Mesothelial cell of epicardium (in vitro differentiated cells): ENCODE measurements at places on chromosomes 12 and 14. TPM values are rescaled to one million over a fixed set of nuclear protein-coding genes. Genes with fewer than 3 reads are reported as not detected.
A peak's percentile ranks its signal among the peaks of the same experiment; 100 is the strongest.

NR4A1 gene
- 138 to 141 TPM (median 141 TPM) in 3 replicates for total RNA-seq

TXNDC16 gene
- total RNA-seq: 11.5 to 12.7 TPM (median 12.6 TPM) in 3 replicates

PRB2 gene
- not detected in 3 replicates for total RNA-seq

AMIGO2 gene
- total RNA-seq: 7.5 to 8.5 TPM (median 7.9 TPM) in 3 replicates

TAS2R14 gene
- total RNA-seq: 4.5 to 6.7 TPM (median 5.4 TPM) in 3 replicates

CFAP54 gene
- 0.54 to 0.84 TPM (median 0.80 TPM) in 3 replicates for total RNA-seq

SDSL gene
- total RNA-seq: 9.5 to 12.9 TPM (median 11.6 TPM) in 3 replicates

PNP gene
- 10.3 to 11.3 TPM (median 10.4 TPM) in 3 replicates for total RNA-seq

SMCO2 gene
- not detected in 3 replicates for total RNA-seq

- H3K27ac ChIP-seq: no peak overlapping the region
- no peaks in the 10 kb centered on the region for H3K27me3 ChIP-seq
- no peaks in the 10 kb centered on the region for H3K4me1 ChIP-seq
- no peak for DNase-seq
Measured at GRCh38 chr12:119679081-119679480, 11.1 kb downstream of the PRKAB1 start.

DNA sequence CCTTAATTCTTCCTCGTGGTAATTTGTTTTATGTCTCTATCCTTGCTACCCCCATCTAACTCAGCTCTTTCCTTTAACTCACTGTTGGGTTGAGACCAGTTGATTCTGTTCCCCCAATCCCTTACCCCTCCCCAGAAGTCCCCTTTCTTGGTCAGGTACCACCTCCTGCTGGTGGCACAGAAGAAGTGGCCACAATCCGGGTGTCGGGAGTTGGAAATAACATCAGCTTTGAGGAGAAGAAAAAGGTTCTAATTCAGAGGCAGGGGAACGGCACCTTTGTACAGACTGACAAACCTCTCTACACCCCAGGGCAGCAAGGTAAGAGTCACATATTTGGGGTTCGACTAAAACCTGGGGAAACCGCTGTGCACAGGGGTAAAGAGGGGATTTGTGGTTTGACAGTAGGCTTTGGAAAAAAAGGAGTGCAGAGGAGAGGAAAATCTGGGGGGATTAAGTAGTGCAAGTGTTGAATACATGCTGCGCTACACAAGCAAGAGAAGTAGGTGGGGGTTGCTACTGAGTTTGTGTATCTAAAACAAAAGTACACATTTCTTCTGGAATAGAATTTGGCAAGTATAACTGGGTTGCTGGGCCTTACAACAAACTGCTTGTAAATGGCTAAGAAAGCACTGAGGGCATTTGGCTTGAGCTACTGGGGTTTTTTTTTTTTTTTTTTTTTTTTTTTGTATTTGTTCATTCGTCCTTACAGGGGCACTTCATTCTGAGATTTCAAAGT lies 1.3 kb downstream of the A2ML1 start:
- H3K4me3 ChIP-seq: no peak overlapping the region
- peaks cover 36% of the 10 kb centered on the region for H3K4me1 ChIP-seq
- no peaks in the 10 kb centered on the region for H3K27me3 ChIP-seq
- no peak for DNase-seq
- no peak overlapping the region for H3K27ac ChIP-seq

- peak overlapping the region; percentile 88 for H3K4me3 ChIP-seq
- DNase-seq: no peak
- peak overlapping the region; percentile 36 for H3K27ac ChIP-seq
- H3K4me1 ChIP-seq: peaks cover 19% of the 10 kb centered on the region
- peaks cover 46% of the 10 kb centered on the region for H3K27me3 ChIP-seq
- H3K36me3 ChIP-seq: no peaks in the 10 kb centered on the region
Measured at GRCh38 chr12:49705479-49706134, 1.6 kb downstream of the FMNL3 start.

- no peaks in the 10 kb centered on the region for H3K27me3 ChIP-seq
- no peak overlapping the region for H3K27ac ChIP-seq
- peaks cover 4% of the 10 kb centered on the region for H3K4me1 ChIP-seq
- peaks cover 14% of the 10 kb centered on the region for H3K36me3 ChIP-seq
- no peak overlapping the region for H3K4me3 ChIP-seq
Measured at GRCh38 chr12:42372154-42372791, 46.3 kb downstream of the PPHLN1 start.

DNA sequence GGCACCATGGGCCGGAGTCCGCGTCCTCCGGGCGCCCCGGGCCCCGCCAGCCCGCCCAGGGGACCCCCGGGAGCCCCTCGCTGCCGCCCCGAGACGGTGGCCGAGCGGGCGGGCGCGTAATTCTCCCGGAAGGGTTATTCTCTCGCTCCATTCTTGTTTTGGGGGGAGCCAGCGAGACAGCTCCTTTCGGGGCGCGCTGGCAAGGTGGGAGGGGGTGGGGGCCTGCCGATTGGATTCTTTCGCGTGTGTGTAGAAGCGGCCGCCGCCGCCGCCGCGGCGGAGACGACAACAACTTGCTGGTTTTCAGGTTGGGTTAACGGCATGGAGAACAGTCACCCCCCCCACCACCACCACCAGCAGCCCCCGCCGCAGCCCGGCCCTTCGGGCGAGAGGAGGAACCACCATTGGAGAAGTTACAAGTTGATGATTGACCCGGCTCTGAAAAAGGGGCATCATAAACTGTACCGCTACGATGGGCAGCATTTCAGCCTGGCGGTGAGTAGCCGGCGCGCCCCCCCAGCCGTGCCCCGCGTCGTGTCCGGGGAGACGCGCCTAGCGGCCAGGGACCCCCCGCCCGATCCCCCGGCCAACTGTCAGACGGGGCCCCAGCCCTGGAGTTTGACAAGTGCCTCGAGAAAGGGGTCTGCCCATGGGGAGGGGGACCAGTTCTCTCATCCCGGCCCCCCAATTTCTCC lies 755 bp downstream of the SETD1B start:
- peaks cover 30% of the 10 kb centered on the region for H3K4me1 ChIP-seq
- peak overlapping the region; percentile 98 for H3K27ac ChIP-seq
- DNase-seq: no peak
- peak overlapping the region; percentile 95 for H3K4me3 ChIP-seq
- H3K36me3 ChIP-seq: peaks cover 12% of the 10 kb centered on the region

DNA sequence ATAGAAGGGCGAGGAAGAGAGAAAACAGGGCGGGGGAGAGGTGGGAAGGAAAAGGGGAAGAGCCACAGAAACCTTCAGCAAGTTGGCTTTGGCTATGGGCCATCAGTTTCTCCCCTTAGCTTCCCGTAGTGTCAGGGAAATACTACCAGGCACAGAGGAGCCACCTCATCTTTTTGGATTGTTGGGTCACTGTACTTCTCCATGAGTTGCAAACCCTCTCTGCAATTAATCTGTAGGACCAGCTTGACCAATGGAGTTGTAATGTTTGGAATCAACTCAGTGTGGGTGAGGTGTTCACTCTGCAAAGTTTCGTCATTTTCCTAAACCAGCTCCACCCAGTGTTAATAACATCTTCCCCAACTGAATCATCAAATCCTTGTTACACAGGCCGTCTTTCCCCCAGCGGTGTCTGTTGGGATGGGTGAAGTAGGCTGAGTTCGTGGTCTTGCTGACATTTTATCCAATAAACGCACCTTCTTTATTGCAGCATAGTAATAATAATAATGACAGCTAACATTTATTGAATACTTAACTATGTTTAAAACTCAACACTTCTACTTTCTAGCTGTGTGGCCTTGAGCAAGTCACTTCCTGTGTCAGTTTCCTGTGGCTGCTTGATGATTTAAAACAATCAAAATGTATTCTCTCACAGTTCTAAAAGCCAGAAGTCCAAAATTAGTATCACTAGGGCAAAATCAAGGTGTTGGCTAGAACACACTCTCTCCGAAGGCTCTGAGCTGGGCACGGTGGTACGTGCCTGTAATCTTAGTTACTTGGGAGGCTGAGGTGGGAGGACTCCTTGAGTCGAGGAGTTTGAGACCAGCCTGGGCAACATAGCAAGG lies 8.1 kb upstream of the GLTP start:
- no peaks in the 10 kb centered on the region for H3K36me3 ChIP-seq
- H3K27me3 ChIP-seq: peaks cover 31% of the 10 kb centered on the region
- DNase-seq: no peak
- no peak overlapping the region for H3K4me3 ChIP-seq
- H3K4me1 ChIP-seq: no peaks in the 10 kb centered on the region
- no peak overlapping the region for H3K27ac ChIP-seq

DNA sequence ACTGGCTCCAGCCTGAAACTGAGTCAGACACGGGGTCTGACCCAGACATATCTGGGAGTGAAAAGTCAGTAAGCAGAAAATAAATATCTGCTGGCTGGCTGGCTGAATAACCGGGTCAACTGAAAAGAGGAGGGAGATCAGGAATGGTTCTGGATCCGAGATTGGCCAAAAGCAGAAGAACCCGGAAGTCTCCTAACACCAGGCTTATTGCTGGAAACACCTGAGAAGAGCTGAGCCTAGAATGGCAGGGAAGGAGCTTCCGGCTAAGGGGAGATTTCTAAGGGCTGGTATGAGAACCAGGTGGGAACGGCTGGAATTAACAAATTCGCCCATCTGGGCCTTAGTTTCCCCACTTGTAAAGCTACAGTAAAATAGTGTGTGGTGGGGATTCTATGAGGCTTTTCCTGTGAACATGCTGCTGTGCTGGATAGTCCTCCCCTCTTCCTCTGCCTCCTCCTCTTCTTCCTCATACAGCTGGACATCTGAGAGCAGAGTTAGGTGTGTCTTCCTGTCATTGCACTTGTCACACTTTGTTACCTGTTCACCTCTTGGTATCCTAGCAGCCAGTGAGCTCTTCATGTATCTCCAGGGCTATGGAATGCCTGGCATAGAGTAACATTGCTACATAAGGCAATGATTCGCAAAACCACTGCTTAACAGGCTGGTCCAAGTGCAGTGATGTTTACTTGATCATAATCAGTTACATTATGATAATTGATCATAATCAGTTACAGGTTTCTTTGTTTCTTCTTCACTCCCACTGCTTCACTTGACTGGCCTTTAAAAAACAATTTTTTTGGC lies 2.0 kb upstream of the SHMT2 start:
- DNase-seq: no peak
- H3K27me3 ChIP-seq: peaks cover 53% of the 10 kb centered on the region
- no peak overlapping the region for H3K27ac ChIP-seq
- peaks cover 47% of the 10 kb centered on the region for H3K4me1 ChIP-seq
- peak overlapping the region; percentile 43 for H3K4me3 ChIP-seq

DNA sequence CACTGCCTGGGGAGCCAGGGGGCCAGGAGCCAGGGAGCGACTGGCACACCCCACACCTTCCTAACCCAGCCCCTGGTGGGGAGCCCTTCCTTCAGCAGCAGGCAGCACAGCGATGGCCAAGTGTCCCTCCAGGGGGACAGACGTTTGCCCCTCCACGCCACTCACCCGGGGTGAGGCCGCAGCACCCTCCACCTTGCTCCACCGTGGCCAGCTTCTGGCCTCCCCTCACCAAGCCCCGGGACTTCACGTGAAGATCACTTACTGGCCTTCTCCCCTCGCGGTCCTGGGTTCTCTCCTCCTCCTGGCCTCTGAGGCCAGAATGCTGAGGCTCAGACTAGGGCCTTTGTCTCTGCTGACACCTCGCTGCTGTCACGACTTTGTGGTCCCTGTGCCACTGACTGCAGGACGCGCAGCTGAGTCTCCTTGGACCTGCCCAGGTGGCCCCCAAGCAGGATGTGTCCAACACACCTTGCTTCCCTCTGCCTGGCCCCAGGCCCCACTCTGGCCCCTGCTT lies 3.5 kb upstream of the ASPG start:
- H3K27ac ChIP-seq: no peak overlapping the region
- DNase-seq: no peak
- H3K36me3 ChIP-seq: no peaks in the 10 kb centered on the region
- peaks cover 20% of the 10 kb centered on the region for H3K4me1 ChIP-seq

DNA sequence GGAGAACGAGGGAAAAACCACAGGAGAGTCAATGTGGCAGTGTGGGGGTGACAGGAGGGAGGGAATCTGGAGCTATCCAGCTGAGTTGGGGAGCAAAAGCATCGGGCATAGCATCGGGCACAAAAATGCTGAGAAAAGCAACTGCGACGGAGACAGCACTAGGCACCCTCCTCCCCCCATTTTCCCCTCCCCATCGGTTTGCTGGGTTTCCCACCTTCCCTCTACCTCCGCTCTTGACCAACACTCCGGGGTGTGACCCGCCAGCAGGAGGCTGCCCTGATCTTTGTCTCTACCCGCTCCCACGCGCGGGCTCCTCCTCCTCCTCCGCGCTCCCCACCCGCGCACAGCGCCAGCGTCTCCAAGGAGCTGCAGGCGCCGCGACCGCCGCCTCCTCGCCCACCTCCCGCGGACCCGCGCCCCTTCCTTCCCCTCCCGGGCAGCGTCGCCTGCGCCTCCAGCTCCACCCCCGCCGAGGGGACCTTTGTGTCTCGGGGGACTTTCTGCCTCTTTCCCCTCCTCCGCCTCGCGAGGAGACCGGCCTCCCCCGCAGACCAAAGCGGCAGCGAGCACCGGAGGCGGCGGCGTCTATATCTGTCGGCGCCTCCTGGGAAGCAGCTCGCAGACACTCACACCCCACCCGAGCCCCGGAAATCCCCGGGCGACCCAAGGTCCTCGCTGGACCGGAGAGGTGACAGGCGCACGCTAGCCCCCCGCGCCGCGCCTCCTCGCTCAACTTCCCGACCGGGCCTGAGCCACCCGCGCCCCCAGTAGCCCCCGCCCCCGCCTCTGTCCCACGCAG lies 920 bp downstream of the CDK17 start:
- peak overlapping the region; percentile 96 for H3K4me3 ChIP-seq
- H3K27me3 ChIP-seq: no peaks in the 10 kb centered on the region
- H3K36me3 ChIP-seq: no peaks in the 10 kb centered on the region

- no peaks in the 10 kb centered on the region for H3K27me3 ChIP-seq
- no peak overlapping the region for H3K4me3 ChIP-seq
- H3K27ac ChIP-seq: no peak overlapping the region
- H3K36me3 ChIP-seq: peaks cover 2% of the 10 kb centered on the region
Measured at GRCh38 chr12:45703942-45704341, 25.6 kb upstream of the ARID2 start.

DNA sequence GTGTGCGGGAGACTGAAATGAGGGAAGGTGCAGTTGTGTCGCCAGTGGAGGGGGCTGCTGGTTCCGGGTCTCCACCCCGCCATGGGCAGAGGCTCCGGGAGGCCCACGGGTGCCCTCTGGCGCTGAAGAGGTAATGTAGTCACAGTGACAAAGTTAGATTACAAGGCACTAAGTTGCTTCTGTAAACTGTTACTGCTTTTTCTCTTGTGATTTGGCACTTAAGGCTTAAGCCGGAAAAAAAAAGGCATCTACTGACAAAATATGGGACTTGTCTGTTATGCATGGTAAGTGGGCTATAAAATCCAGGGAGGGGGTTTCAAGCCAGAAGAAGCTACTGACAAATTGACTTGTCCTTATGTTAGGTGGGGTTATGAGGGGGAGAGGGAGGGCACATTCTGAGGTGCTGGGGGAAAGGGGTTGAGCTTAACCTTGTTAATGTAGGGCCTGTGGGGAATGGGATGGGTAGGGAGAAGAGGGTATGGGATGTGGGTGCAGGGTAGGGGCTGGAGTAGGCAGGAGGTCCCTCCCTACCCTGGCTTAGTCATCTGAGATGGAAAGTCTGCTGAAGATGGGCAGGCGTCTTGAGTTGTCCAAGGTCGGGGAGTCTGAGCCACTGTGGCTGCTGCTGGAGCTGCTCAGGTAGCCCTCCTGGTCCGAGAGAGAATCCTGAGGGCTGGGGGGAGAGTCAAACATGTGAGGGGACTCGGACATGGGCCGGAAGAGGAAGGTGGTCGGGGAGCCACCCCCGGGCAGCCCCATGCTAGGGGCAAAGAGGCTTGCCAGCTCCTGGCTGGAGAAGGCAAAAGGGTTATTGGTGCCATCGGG lies 3.7 kb downstream of the ZFP36L1 start:
- peak overlapping the region; percentile 90 for H3K4me3 ChIP-seq
- peaks cover 37% of the 10 kb centered on the region for H3K4me1 ChIP-seq
- DNase-seq: peak; percentile 65
- H3K27me3 ChIP-seq: no peaks in the 10 kb centered on the region
